EL (cell line): ENCODE measurements at places on chromosomes 2 and 18.

DNA sequence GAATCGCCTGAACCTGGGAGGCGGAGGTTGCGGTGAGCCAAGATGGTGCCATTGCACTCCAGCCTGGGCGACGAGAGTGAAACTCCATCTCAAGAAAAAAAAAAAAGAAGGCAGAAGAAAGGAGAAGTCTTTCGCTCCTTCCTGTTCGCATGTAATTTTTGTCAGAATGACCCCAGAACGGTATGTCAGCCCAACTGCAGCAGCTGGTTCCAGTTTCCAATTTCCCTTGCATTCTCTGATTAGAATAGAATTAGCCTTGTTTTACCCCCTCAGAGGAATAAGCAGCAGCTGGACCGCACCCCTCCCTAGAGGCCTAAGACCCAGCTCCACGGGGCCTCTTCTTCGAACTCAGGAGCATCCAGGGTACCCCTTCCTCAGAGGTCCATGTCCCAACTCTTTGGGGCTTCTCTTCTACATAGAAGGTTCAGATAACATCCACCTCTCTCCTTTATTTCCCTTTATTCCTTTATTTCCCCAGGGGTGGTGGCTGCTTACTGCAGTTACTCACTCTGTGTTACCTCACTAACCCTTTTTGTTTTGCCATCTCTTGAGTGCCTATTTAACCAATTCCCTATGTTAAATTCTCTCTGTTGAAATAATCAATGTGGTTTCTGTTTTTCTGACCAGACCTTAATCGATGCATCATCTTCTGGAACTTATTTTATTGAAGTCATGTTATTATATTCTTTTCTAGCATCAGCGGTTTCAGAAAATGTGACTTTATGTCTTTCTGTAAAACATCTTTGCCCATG is 7.2 kb upstream of the PUM2 start:
- DNase-seq = no peak

DNA sequence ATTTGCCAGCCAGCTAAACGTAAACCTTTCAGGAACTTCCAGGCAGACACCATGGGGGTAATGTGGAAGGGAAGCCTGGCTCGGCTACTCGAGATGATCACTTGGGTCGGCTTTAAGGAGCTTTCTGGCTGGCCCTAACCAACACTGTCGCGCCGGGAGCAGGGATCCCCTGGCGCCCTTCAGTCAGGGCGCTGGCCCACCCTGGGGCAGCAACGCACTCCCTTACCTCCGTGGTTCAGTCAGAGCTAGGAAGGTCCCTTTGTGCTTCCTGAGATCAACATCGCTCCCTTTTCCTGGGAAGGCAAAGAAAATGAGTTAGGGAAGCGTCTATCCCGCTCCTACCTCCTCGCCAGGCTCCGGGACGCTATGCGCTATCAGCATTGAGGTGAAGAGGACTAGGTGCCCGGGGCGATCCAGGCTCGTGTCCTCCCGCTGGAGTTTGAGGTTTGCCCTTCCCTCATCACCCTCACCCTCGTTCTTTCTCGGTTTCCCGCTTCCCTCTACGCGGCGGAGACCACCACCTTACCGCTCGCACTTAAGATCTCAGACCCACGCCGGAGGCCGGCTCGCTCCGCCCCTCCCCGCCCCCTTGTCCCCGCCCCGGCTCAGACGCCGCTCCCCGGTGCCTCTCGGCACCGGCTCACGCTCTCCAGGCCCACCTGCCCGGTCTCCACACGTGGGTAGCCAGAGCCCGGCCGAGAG is 449 bp upstream of the ATRAID start:
- no peak for DNase-seq

- no peak for DNase-seq
Measured at GRCh38 chr2:79087785-79088364, at the start of gene REG1B. REG1B (minus strand) TSS chr2:79087993; CDS start chr2:79087612, 381 bp downstream.

DNA sequence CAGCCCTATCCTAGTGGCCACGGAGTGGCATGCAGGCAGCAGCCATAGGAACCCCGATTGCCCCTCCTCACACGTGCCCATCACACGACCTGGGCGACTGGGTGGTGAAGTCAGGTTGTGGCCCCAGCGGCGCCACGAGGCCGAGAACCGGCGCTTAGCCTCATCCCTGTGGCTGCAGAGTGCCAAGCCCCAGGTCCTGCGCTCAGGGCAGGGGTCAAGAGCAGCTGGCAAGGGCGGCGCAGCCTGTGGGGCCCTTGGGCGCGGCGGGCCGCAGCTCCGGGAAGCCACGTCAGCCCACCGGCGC is 73.3 kb downstream of the RPIA start:
- DNase-seq = no peak

DNA sequence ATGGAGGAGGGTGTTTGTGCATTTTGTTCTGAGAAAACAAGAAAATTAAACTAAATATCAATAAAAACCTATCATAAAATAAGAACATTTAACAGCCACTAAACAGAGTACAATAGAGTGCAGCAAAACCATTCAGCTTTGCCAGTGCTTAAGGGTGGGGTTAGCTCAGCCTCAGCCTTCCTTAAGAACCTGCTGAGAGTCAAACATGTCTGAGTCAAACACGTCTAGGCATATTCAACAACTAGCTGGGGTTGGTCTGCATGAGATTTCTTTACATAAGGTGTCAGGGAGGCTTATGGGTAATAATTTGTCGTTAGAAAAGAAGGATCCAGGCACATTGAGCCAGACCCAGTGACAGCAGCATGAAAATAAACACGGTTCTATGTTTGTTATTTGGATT is 298.2 kb downstream of the SP3 start:
- DNase-seq = no peak

- DNase-seq = peak; percentile 43
Measured at GRCh38 chr2:183248866-183249567, 124.8 kb downstream of the NUP35 start.

GRCh38 chr18:48711651-48712486 is 173.0 kb downstream of the CTIF start:
- peak; percentile 38 for DNase-seq

DNA sequence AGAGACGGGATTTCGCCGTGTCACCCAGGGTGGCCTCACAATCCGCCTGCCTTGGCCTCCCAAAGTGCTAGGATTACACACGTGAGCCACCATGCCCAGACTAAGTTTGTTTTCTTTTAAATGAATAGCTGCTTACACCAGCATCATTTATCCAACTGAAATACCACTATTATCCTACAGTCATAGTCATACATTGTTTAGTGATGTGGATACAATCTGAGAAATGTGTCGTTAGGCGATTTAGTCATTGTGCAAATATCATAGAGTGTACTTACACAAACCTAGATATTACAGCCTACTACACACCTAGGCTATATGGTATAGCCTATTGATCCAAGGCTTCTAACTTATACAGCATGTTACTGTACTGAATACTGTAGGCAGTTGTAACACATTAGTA is 10.3 kb downstream of the ZC3H15 start:
- DNase-seq = no peak

- DNase-seq = no peak
Measured at GRCh38 chr2:99153921-99154604, 679 bp downstream of the TSGA10 start.

GRCh38 chr2:23478933-23479683 is 94.1 kb downstream of the KLHL29 start:
- DNase-seq = no peak

GRCh38 chr2:142874293-142874814 is 3.1 kb upstream of the KYNU start:
- DNase-seq = peak; percentile 86

DNA sequence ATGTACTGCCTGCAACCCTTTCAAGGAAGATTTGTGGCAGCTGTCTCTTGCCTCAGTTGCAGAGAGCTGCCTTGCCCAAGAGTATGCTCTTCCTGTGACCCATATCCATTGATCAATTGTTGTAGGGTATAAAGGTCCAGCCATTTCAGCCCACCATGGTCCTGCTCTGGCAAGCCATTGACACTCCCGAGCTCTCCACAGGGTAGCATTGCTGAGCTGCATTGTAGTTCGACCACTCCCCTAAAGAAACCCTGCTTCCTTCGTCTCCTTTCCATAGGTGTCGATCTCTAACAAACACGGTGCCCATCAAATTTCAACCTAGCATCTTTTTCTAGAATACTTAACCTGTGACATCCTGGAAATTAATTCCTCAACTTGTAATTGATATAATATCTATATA is 104.9 kb upstream of the NDUFV2 start:
- no peak for DNase-seq

DNA sequence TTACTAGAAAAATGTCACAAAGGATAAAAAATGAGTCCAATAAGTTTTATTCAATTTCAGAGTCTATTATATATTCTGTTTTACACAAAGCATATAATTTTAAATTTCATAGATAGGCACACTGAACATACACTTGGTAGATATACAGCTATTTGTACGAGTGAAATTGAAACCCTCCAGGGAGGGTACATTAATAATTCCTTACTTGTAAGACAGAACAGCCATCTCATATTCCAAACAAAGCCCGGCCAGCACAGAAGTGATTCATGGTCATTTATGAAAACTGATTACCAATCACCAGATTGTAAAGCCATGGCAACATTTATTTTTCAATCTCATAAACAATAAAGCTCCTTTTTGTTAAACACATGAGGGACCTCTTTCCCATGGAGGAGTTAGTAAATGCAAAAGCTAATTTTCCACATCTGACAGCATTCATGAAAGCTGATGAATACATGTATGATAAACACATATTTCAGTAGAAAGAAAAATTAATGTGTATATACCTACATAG is 190.6 kb downstream of the TDRD15 start:
- no peak for DNase-seq

DNA sequence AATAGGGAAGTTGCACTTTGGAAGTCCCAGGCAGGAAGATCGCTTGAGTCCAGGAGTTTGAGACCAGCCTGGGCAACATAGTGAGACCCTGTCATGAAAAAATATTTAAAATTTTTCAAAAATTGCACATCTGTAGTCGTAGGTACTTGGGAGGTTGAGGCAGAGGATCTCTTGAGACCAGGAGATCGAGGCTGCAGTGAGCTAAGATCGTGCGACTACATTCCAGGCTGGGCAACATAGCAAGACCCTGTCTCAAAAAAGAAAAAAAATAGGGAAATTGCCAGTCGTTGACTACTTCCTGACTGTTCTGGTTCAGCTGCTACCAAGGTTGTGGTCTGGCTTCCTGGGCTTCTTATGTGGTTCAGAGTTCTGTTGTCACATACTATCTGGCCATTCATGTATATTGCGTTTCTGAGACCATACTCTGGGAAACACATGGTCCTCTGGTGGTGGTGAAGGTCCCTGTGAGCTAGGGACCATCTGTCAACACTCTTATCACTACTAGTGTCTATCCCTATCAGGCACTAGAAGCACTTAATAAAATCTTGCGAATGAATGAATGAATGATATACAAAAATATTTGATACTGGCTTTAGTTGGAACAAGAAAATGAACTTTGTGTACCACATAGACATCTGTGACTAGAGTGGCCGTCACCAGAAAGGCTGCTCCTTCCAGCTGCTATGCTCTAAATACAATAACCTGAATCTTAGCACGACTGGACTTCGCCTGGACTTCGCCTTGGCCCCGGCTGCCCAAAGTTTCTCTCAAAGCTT is 861 bp upstream of the KLHL23 start:
- DNase-seq = no peak

GRCh38 chr18:56003720-56004088 is 415.7 kb upstream of the TCF4 start:
- DNase-seq = no peak

- no peak for DNase-seq
Measured at GRCh38 chr2:23988371-23988770, 21.5 kb upstream of the MFSD2B start.

GRCh38 chr2:50398766-50399056 is 633.2 kb downstream of the NRXN1 start:
- DNase-seq = no peak

- no peak for DNase-seq
Measured at GRCh38 chr2:54585136-54585733, 129.1 kb downstream of the SPTBN1 start.

- DNase-seq = peak; percentile 23
Measured at GRCh38 chr2:173716458-173717052, 248.6 kb downstream of the SP3 start.

DNA sequence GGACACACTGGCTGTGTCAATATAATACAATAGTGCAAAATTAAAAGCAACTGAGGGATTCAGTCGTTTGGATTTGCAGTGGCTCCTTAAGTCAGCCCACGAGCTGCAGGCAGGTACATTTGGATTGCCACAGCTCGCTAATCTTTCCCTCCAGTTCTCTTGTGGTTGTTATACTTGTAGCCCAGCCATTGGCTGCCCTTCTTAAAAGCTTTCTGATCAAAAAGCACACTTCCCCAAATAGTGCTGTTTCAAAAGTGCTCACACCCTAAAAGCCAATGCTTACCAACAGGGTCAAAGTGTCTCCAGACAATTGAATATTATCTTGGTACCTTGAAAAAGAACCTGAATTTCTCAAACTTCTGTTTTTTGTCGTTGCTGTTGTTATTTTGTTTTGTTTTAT is 404.7 kb upstream of the FAM98A start:
- DNase-seq = no peak

DNA sequence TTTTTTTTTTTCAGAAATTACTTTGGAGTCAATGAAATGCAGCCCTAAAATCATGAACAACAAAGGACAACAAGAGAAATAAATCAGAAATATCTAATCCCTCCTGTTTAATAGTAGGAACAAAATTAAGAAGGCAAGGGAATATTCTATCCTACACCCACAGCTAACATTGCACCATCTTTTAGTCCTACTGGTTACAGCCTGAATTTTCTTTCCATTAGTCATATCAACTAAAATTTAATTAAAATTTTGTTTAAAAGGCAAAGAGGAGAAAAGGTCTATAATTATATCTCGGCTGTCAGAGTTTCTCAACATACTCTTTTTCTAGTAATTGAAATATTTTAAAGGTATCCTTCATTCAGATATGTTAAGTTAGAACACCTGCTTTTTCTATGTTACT is 61.9 kb downstream of the DTNA start:
- no peak for DNase-seq

DNA sequence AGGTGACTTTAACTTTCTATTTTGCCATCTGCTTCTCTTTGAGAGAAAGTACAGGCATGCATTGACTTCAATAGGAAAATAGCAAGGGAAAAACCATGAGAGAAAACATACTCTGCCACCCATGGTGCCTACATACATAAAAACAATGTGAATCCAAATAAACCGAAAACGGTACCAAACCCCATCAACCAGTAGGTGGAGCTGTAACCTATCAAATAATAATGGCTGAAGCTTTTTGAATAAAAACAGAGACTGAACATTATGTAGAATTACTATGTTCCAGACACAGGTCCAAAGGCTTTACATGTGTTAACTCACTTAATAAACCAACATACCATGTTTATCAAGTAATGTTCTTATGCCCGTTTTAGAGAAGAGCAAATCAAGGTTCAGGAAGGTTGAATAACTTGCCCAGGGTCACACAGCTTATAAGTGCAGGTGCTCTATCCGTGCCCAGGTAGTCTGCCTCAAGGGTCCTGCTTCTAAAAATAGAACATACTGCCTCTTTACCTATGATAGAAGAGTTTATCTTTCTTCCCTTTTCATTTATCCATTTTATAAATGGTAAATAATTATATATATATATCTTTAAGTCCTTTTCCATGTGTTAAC is 293.9 kb upstream of the SYT4 start:
- peak; percentile 43 for DNase-seq

DNA sequence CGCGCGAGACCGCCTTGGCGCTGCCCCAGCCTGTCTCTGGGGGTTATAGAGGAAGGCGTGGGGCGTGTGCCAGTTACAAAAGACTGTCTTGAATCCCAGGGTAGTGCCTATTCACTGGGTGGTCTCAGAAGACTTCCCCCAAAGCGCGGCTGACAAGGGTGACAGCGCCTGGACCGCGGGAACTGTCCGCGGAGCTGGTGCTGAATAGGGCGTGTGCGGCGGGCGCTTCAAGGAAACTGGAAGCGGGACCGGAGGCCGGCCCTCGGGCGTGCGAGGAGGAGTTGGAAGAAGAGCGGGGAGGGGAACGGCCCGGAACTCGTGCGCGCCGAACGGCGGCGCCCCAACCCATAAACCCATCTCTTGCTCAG is 2.3 kb downstream of the EGR4 start:
- DNase-seq = peak; percentile 41
